ENCODE measurements at places on chromosomes 1 and 21. TPM values are rescaled to one million over a fixed set of nuclear protein-coding genes. Genes with fewer than 3 reads are reported as not detected.

MRTO4 gene
- 22.3 TPM for polyA plus RNA-seq

AIM2 gene
- 2.4 TPM for polyA plus RNA-seq

SMCP gene
- polyA plus RNA-seq = not detected

RHBDL2 gene
- 0.20 TPM for polyA plus RNA-seq

Data from Purkinje cell (primary cell).